ENCODE measurements at places on chromosomes 12 and 14.

GRCh38 chr12:64585104-64585503 is 25.2 kb upstream of the RASSF3 start:
- no peak for DNase-seq

DNA sequence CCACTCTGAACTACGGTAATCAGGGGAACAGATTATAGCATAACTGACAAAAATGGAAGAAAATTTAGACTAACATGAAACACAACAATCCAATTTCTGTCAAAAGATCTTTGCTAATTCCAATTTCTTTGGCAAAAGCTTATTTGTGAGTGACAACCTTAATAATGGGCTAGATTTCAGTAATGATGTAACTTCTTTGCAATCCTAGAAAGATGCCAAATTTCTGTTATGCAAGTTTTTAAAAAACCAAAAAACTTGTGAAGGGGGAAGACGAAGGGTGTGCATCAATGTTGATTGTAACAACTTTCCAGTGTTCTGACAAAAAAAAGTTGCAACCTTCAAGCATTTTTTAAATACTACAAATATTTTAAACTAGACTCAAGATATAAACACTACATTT is 59.9 kb downstream of the DICER1 start:
- no peak for DNase-seq

- no peak for DNase-seq
Observed at GRCh38 chr14:42929806-42930480, 1323.3 kb downstream of the LRFN5 start.

- DNase-seq, result no peak
Observed at GRCh38 chr12:129776977-129777667, 126.7 kb downstream of the TMEM132D start.

DNA sequence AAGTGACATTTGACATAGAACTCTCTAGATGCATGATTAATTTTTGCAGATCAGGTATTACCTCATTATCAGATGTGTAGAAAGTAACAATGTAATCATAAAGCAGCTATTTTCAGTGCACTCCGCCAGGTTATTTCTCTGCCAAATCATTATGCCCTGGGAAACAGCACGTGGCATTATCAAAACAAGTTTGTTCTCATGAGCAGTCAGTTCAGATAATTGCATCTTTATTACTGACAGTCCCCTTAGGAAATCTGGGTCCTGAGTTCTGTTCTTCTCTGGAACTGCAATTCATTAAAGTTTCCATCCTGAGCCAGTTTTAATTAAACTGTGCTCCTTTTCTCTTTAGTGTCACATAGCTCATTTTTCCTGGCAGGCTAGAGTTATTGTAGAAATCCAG is 94.7 kb upstream of the KRR1 start:
- DNase-seq, result no peak

DNA sequence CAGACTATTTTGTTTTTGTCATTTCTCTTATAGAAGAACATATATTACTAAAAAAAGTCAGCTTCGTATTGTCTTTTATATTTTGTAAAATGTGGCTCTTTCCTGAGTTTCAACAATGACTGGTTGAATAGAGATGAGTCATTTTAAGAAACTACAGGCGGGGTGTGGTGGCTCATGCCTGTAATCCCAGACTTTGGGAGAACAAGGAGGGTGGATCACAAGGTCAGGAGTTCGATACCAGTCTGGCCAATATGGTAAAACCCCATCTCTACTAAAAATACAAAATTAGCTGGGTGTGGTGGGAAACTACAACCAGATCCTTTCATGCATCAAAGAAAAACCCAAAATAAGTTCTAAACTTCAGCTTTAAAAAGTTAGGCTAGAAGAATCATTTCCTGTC is 28.8 kb downstream of the HECTD4 start:
- DNase-seq, result no peak

DNA sequence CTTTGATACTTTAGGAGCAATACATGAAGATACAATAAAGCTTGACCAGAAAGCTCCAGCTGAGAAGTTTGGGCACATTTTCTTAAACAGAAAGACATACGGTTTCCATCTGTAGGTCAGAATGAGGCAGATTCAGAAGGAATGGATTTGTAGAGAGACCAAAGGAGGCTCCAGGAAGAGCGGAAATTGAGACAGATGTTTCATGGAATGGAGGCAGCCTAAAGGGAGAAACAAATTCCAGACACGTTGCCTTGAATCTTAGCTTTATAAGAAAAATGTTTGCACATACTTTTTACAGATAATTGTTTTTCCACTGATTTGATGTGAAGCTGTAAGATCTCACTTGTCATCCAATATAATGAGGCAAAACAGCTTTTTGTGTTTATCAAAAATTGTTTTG is 24.8 kb downstream of the EPYC start:
- no peak for DNase-seq

DNA sequence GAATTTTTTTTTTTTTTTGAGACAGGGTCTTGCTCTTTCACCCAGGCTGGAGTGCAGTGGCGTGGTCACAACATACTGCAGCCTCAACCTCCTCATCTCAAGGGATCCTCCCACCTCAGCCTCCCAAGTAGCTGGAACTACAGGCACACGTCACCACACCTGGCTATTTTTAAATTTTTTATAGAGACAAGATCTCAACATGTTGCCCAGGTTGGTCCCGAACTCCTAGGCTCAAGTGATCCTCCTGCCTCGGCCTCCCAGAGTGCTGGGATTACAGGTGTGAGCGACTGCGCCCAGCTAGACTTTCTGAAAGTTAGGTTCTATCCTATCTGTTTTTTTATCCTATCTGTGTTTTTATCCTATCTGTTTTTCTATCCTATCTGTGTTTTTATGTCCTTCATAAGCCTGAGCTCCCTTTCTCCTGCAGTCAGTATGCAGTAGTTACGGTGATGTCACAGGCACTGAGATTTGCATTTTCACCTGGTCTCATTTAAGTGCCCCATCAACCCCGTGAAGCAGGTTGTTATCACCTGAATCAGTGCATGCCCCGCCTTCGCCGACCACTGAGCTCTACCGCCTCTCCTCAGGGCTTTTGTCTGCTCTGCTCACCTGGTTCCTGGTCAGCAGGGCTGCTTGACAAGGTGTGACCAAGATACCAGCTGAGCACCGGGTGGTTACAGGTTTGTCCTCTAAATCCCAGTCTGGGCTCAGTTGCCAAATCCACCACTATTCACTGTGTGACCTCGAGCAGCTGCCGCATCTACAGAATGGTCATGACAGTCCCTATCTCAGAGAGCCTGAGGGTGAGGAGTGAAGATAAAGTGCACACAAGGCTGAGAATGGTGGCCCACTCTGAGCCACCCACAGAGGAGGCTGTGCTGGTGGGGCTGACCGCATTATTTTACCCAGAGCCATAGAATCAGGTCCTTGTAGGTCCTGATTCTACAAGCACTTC is 33.1 kb downstream of the SYNDIG1L start:
- no peak for DNase-seq

DNA sequence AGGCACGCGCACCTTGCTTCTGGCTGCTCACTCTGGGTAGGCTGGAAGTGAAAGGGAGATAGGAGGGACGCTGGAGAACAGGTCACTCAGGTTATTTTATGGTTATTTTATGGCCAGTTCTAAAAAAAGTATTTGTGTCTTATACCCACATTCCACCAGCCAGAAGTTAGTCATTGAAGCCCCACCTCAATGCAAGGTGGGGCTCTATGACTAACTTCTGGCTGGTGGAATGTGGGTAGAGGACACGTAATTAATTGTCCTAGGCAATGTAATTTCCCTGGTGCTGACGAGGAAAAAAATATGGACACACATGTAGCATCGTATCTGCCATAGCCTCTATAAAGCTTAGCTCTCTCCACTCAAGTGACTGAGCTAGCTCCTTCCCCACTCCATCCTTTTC is 104.9 kb downstream of the PDZRN4 start:
- no peak for DNase-seq
